Skin of body (tissue), 3 donors: ENCODE measurements at places on chromosomes 3 and 15. TPM values are rescaled to one million over a fixed set of nuclear protein-coding genes. Genes with fewer than 3 reads are reported as not detected.

DNA sequence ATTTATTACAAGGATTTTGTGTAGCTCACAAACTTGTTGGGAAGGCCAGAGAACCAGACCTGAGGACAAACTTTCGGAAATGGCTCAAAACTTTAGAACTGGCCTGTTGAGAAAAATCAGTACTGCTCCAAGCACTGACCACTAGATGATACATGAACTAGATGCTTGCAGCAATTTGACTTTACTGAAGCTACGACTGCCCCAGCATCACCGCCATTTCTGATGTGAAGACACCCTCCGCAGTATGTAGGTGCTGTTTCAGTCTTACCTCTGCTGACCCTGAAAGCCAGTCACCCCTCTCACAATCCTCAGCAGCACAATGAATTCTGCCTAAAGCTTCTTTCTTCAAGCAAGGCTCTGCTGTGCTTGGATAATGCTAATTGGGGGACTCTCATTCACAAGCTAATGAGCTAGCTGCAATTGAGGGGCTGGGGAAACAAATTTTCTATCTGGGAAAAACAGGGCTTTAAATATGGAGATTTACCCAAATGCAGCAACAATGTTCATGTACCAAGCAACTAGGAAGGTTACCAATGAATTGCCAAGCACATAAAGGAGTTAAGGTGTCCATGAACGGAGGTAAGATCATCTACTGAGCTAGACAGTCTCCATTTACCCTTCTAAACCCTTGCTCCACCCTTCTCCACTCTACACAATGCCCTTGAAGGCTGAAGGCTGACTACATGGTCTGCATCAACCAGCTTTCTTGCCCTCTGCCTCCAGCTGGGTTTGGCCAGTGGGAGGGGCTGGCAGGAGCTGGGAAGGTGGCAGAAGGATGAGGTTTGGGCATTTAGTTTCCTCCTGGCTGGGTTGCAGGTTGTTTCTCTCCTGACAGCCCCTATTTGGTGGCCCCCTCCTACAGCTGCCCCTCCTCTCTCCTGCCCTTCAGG is 53.2 kb upstream of the FSTL1 start:
- no peak for DNase-seq

GRCh38 chr3:102144063-102144462 is 290.8 kb upstream of the ZPLD1 start:
- DNase-seq, result no peak

DNA sequence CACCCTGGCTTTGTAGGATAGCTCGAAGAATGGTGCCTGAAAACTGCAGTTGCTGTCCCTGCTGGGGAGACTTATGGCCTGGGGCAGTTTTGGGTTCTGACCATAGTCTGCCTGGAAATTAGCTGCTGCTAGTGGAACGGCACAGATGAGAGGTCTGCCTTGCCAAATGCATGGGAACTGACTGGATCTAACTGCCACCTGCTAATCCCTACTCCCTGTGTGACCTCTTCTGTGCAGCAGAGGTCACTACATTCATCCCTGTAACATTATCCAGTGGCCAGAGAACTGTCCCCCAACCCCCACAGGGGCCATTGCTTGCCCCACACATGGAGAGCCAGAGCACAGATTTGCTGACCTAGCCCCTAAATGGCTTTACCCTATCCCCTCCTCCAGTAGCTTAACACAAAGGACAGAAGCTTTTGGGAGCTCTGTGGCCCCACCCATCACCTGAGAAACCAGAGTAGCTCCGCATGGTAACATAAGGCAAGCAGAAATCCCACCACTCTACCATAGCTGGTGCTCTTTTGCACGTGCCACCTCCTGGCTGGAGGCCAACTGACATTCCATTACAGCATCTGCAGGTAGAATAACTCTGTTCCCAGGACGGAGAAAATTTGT is 840.0 kb downstream of the EPHA3 start:
- DNase-seq, result no peak

GRCh38 chr3:149541091-149541491 is 66.6 kb downstream of the TM4SF4 start:
- no peak for DNase-seq

TRANK1 gene
- 7.9 TPM for total RNA-seq

MEX3B gene
- 14.9 TPM for total RNA-seq
